NCI-H187 treated with DMSO at 0.1 percent for 48 hours (cell line): ENCODE measurements at places on chromosomes 3 and 15.

DNA sequence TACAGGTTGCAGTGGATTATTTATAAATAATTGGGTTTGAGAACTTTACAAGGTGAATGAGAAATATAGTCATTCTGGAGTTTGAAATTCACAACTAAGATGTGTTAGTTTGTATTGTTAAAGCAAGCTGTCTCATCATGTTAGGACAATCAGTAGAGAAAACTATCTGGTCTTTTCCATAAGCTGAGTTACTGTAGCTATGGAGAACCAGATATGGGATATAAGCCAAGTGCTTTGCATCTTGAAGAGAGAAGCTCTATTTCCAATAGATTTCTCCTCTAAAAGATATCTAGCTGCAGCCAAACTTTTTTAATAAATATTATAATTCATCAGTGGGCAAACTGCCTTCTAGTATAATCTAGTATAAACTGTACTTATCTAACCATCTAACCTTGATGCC lies 11.3 kb downstream of the P3H2 start:
- DNase-seq, result no peak

DNA sequence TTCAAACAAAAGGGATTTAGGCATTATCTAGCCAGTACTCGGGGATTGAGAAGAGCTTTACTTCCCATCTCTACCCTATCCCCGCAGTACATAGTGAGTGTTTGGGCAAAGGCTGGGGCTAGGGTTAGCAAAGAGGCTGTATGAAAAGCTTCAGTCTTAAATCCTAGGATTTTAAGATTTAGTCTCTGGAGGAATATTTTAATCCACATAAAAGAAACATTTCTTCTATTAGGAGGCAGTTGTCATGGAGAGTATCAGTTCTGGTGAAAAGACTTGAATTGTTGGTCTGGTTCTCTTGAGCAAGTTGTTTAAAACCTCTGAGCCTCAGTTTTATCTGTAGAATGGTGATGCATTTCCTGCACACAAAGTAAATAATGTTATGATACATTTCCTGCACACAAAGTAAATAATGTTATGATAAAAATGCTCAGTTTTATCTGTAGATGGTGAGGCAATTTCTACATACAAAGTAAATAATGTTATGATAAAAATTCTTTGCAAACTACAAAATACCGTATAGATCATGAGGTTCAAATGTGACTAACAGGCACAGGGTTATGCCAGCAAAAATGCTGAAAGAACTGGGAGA lies 53.9 kb upstream of the ZBED2 start:
- no peak for DNase-seq

DNA sequence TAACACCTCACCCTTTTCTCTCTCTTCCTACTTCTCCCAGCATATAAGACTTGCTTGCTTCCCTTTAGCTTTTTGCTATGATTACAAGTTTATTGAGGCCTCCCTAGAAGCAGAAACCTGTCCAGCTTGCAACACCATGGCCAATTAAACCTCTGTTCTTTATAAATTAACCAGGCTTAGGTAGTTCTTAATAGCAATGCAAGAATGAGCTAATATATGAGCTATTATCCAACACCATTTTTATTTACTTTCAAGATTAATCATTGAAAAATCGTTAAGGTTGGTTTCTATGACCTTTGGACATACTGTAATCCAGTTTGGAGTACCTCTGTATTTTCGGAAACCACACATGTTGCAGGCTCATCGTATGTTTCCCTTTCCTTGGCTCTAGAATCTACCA lies 643.1 kb downstream of the ZPLD1 start:
- no peak for DNase-seq

- no peak for DNase-seq
Measured at GRCh38 chr3:126018995-126019394, 50.0 kb downstream of the ROPN1B start.

DNA sequence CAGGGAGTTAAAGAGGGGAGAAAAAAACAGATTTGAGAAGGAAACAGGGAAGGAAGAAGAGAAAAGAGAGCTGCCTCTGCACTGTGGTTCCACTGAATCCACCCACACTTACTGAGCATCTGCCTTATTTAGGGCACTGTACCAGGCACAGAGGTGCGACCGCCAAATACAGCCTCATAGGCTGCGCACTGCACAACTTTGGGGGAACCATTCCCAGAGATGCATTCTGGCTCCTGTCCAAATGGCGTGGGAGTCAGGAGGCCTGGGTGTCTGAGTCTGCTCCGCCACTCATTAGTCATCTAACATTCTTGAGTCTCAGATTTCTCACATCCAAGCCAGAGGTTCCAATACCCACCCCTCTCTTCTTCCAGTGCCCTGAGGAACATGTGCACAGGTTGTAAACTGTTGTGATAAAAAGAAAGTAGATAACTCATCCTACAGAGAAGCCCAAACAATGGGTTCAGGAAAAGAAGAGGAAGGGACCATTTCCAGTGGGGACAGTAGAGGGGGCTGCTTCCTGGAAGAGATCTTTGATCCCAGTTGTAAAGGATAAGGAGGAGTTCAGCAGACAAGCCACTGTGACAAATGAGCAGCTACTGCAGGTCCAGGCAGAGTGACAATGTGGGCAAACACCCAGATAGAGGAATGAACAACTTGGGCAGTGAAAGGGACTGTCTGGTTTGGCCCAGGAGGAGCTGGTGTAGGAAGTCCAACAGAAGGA lies 254.6 kb downstream of the UACA start:
- DNase-seq, result no peak

DNA sequence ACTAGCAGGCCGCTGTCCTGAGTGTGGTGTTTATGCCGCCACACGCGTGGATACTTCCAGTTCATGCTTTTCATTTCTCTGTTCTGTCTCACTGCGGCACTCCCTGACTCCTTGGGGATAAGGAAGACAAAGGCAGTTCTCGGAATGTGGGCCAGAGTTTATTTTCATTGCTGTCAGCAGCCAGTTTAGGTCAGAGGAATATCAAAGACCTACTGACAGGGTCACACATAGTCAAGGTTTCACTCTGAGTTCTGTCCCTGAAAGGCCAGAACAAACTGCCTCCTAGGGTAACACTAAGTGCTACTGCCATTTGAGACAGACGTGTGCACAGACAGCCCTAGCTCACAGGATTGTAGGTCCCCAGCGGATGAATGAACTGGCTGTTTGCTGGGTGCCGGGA lies 27.3 kb upstream of the SPTBN5 start:
- DNase-seq, result no peak

GRCh38 chr3:183775781-183776180 lies 49.6 kb downstream of the MAP6D1 start:
- DNase-seq, result no peak

GRCh38 chr3:127069814-127070440 lies 87.0 kb downstream of the PLXNA1 start:
- DNase-seq, result no peak
